ENCODE measurements at places on chromosomes 1 and 21. TPM values are rescaled to one million over a fixed set of nuclear protein-coding genes. Genes with fewer than 3 reads are reported as not detected.

The L1TD1 gene
- total RNA-seq = not detected

The KRTAP19-3 gene
- not detected for total RNA-seq

The ESPN gene
- 0.05 TPM for total RNA-seq

The KRTAP11-1 gene
- not detected for total RNA-seq

The TLR5 gene
- total RNA-seq = 0.14 TPM

The TIE1 gene
- total RNA-seq = 9.2 TPM

The GBP7 gene
- not detected for total RNA-seq

The FAM43B gene
- total RNA-seq = not detected

The MAN1C1 gene
- 0.65 TPM for total RNA-seq

The SLC37A1 gene
- 0.59 TPM for total RNA-seq

The ZSCAN20 gene
- 15.1 TPM for total RNA-seq

The KCNT2 gene
- 4.8 TPM for total RNA-seq

The OR2T12 gene
- not detected for total RNA-seq

The VWA5B1 gene
- not detected for total RNA-seq

The EPHB2 gene
- 58.8 TPM for total RNA-seq

The MTR gene
- total RNA-seq = 34.4 TPM

The MTARC1 gene
- total RNA-seq = 2.5 TPM

The HCRTR1 gene
- 0.14 TPM for total RNA-seq

The SLC30A10 gene
- total RNA-seq = under 0.01 TPM

The SUMO3 gene
- 93.1 TPM for total RNA-seq

The FNDC5 gene
- 0.37 TPM for total RNA-seq

The NGF gene
- total RNA-seq = 0.60 TPM

The TNFRSF18 gene
- total RNA-seq = not detected

The SH3BGRL3 gene
- 55.5 TPM for total RNA-seq

The ACTN2 gene
- total RNA-seq = under 0.01 TPM

The CHRNB2 gene
- 0.05 TPM for total RNA-seq

The TUFT1 gene
- 11.6 TPM for total RNA-seq

The NUAK2 gene
- 6.8 TPM for total RNA-seq

The KIF26B gene
- 71.3 TPM for total RNA-seq

The CYP4A11 gene
- not detected for total RNA-seq

The LRRN2 gene
- total RNA-seq = not detected

The HSD3B1 gene
- not detected for total RNA-seq

The ASTN1 gene
- under 0.01 TPM for total RNA-seq

The HES3 gene
- total RNA-seq = not detected

All from smooth muscle cell of the umbilical artery (primary cell).